ENCODE measurements at places on chromosomes 16 and 17. TPM values are rescaled to one million over a fixed set of nuclear protein-coding genes. Genes with fewer than 3 reads are reported as not detected.
A peak's percentile ranks its signal among the peaks of the same experiment; 100 is the strongest.

The GINS2 gene
- total RNA-seq, result 0.25 TPM

The SLC52A1 gene
- 0.49 TPM for total RNA-seq

The STH gene
- not detected for total RNA-seq

The HBA1 gene
- total RNA-seq, result 523 TPM

The CCL23 gene
- total RNA-seq, result 13.3 TPM

The LAT gene
- 4.7 TPM for total RNA-seq

The C17orf107 gene
- total RNA-seq, result 1.7 TPM

GRCh38 chr17:5499476-5500231 is 13.3 kb downstream of the MIS12 start:
- no peaks in the 10 kb centered on the region for H3K27me3 ChIP-seq
- peaks cover 20% of the 10 kb centered on the region for H3K4me1 ChIP-seq
- no peak for DNase-seq
- H3K36me3 ChIP-seq, result peaks cover 7% of the 10 kb centered on the region
- H3K27ac ChIP-seq, result peak overlapping the region; percentile 79
- peak overlapping the region; percentile 51 for H3K4me3 ChIP-seq

GRCh38 chr16:62038225-62038624 is 2.0 kb upstream of the CDH8 start:
- H3K27ac ChIP-seq, result no peak overlapping the region
- DNase-seq, result no peak
- no peaks in the 10 kb centered on the region for H3K36me3 ChIP-seq
- no peaks in the 10 kb centered on the region for H3K27me3 ChIP-seq
- peaks cover 13% of the 10 kb centered on the region for H3K4me1 ChIP-seq
- no peak overlapping the region for H3K4me3 ChIP-seq

DNA sequence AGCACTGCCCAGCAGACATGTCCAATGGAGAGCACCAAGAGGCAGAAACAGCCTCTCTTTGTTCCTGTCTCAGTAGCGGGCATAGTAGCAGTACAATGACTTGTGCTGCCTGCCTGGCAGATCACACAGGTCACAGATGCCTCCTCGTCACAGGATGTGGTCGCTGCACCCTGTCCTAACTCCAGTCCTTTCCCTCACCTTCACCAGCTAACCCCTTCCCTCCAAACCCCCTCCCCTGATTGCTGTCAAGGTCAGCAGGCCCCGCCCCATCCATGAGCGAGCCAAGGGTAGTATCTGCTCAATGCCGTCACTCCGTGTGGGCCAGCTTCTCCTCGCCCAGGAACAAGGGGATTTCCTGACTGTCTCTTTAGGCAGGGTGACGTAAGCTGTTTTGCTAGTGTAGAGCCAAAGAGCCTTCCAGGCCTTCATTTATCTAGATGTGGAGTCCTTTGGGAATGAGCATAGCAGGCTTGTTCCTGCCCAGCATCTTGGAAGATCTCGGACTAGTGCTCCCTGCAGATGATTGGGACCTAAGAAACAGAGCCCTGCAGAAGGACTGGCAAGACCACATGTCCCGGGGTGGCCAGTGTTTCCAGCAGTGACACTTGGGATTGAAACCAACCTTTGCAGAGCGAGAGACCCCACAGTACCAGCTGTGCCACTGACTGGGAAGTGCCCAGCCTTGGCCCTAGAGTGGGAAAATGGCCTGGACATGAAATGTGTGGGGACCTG is 75.9 kb upstream of the TNRC6C start:
- H3K36me3 ChIP-seq, result no peaks in the 10 kb centered on the region
- no peaks in the 10 kb centered on the region for H3K27me3 ChIP-seq
- no peak for DNase-seq
- H3K4me1 ChIP-seq, result peaks cover 46% of the 10 kb centered on the region
- no peak overlapping the region for H3K4me3 ChIP-seq

DNA sequence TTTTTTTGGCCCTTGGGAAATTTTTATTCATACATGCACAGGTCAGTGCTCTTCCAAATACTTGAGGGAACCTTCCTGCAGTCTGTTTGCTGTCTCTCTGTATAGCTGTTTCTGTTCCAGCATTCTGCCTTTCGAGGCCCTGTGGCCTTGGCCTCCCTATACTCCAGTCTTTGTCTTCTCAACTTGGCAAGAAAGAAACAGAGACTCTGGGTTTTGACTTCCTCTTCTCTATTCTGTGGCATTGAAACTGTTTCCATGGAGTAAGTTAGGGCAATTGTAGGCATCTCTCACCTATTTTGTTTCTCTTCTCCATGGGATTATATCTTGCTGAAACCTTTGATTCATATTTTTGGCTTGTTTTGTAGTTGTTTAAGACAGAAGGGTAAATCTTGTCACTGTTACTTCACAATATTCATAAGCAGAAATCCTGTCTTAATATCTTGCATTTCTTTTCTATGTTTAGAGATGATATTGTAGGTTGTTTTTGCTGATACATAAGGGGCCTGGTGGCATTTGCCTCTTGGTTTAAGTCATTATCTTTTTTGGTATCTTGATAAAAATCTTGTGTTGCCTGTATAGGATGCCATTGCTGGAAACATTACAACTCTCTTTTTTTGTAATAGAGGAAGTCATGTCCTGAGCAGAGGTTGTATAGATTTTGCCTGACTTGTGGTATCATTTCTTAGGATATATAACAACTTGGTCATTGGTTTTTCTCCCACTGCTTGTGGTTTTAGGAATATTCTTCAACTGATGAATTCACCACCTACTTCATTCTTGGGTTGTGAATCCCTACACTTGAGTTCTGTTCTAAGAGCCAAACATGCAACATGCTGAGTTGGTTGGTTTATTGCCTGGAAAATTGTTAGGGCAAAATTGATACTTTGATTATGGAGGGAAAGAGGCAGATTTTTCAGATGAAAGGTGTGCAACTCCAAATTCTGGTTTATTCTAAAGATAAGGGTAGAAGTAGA is 168.6 kb downstream of the FTO start:
- H3K36me3 ChIP-seq, result no peaks in the 10 kb centered on the region
- H3K27me3 ChIP-seq, result no peaks in the 10 kb centered on the region
- H3K27ac ChIP-seq, result no peak overlapping the region

- no peaks in the 10 kb centered on the region for H3K27me3 ChIP-seq
- no peak for DNase-seq
- no peak overlapping the region for H3K4me3 ChIP-seq
- no peaks in the 10 kb centered on the region for H3K36me3 ChIP-seq
These were observed 195.5 kb downstream of the FTO start for GRCh38 chr16:53899431-53899830.

GRCh38 chr17:67111808-67112207 is 67.5 kb downstream of the CACNG1 start:
- H3K4me3 ChIP-seq, result no peak overlapping the region
- H3K4me1 ChIP-seq, result no peaks in the 10 kb centered on the region
- H3K27me3 ChIP-seq, result no peaks in the 10 kb centered on the region
- H3K27ac ChIP-seq, result no peak overlapping the region

DNA sequence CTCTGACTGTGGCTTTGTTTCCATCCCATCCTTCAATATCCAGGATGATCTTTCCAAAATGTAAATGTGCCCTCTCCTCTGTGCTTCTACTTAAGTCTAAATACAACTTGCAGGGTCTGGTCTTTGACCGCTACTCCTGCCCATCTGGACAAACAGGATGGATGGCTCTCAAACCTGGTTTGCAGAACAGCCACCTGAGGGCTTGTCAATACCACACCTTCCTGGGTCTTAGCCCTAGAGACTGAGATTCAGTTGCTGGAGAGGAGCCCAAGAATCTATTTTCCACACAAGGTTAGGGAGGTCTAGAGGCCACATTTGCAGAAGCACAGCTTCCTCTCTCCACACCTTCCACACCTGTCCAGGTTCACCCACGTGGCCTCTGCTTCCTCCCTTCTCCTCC is 1.9 kb upstream of the GRB7 start:
- H3K4me3 ChIP-seq, result no peak overlapping the region
- no peak for DNase-seq
- no peaks in the 10 kb centered on the region for H3K36me3 ChIP-seq
- no peak overlapping the region for H3K27ac ChIP-seq
- H3K27me3 ChIP-seq, result no peaks in the 10 kb centered on the region

DNA sequence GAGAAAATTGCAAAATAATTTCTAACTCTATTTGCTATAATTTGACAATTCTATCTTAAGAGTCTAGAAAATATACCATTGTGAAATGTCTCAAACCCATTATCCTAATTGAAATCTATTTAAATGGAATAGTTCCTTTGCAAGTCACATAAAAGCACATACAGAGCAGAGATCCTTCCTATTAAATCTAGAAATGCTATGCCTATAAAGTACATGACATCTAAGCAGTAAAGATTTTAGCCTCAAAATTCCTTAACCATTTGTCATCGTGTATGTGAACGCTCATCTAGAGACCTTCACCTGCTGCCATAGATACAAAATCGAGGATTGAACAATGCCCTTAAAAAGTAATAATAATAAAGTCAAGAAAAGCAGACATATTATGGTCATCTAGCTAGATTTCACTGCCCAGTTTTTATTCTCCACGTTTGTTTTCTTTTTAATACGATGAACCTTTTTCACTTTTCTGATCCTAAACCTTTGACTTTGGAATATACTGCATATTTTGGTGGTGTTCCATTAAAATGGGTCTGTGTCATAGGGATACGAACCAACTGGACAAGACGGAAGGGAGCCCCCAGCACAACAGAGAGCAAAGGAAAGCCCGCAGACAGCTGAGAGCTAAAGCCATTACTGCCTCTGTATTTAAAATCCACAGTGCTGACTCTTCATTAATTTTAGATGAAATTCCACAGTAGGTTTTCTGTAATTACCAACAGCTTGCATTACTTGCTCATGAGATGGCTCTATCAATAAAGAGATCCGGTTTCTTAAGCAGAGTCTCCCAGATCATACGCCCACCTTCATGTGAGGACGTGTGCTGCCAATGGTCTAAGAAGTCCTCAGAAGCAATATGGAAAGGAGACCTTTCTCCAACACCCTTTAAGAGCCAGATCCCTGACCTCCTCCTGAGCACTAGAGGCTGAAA is 17.6 kb downstream of the TEX2 start:
- H3K27ac ChIP-seq, result no peak overlapping the region
- no peak overlapping the region for H3K4me3 ChIP-seq
- no peak for DNase-seq
- H3K27me3 ChIP-seq, result no peaks in the 10 kb centered on the region
- no peaks in the 10 kb centered on the region for H3K36me3 ChIP-seq
- peaks cover 27% of the 10 kb centered on the region for H3K4me1 ChIP-seq

- H3K4me3 ChIP-seq, result no peak overlapping the region
- no peaks in the 10 kb centered on the region for H3K36me3 ChIP-seq
- no peaks in the 10 kb centered on the region for H3K27me3 ChIP-seq
- peak overlapping the region; percentile 97 for H3K27ac ChIP-seq
These were observed 14.8 kb downstream of the RAI1 start for GRCh38 chr17:17696085-17696484.

DNA sequence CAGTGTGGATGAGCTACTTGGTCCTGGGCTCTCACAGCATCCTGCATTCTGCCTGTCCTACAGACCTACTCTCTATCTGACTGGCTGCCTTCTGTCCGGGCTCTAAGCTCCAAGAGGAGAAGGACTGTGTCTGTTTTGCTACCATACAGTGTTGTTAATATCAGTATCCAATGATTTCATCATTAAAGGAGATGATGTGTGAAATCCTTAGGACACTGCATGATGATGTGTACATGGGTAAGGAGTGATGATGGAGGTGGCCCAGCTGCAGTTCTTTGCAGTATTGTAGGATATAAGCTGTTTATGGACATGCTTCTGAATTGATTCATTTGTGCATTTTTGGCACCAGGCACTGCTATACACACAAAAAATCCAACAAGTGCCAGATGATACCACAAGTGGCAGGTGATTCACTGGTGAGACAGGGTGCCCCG is 536.9 kb upstream of the CDH11 start:
- peaks cover 12% of the 10 kb centered on the region for H3K4me1 ChIP-seq
- H3K27ac ChIP-seq, result no peak overlapping the region
- no peak overlapping the region for H3K4me3 ChIP-seq
- no peaks in the 10 kb centered on the region for H3K27me3 ChIP-seq
- no peaks in the 10 kb centered on the region for H3K36me3 ChIP-seq
- DNase-seq, result no peak

- no peak within 1 kb of the TSS for H3K27ac ChIP-seq
- H3K36me3 ChIP-seq, result no peaks in the 10 kb centered on the region
- no peaks in the 10 kb centered on the region for H3K27me3 ChIP-seq
- no peak for DNase-seq
- peaks cover 32% of the 10 kb centered on the region for H3K4me1 ChIP-seq
These were observed at the start of gene PYDC1 for GRCh38 chr16:31216422-31217135. Gene PYDC1, minus strand, starts transcription at chr16:31217135. Its CDS starts 107 bp downstream, at chr16:31217028.

GRCh38 chr16:76656994-76657393 is 379.8 kb downstream of the CNTNAP4 start:
- no peak for DNase-seq
- H3K4me3 ChIP-seq, result no peak overlapping the region
- no peaks in the 10 kb centered on the region for H3K27me3 ChIP-seq
- H3K36me3 ChIP-seq, result no peaks in the 10 kb centered on the region

DNA sequence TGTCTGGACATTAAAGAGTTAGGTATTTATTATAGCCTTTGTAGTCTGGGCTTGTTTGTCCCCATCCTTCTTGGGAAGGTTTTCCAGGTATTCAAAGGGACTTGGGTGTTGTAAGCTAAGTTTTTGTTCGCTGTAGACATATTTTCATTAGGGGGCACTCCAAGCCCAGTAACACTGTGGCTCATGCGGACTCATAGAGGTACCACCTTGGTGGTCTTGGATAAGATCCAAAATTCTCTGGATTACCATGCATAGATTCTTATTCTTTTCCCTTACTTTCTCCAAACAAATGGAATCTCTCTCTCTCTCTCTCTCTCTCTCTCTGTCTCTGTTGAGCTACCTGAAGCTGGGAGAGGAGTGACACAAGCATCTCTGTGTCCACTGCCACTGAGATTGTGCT is 48.9 kb downstream of the ERCC4 start:
- H3K27me3 ChIP-seq, result no peaks in the 10 kb centered on the region
- H3K36me3 ChIP-seq, result no peaks in the 10 kb centered on the region
- H3K27ac ChIP-seq, result no peak overlapping the region

- no peaks in the 10 kb centered on the region for H3K36me3 ChIP-seq
- no peaks in the 10 kb centered on the region for H3K27me3 ChIP-seq
- H3K4me1 ChIP-seq, result no peaks in the 10 kb centered on the region
These were observed 19.0 kb upstream of the LRRC37A3 start for GRCh38 chr17:64938290-64938689.

- H3K27me3 ChIP-seq, result no peaks in the 10 kb centered on the region
- no peaks in the 10 kb centered on the region for H3K4me1 ChIP-seq
- no peak for DNase-seq
- no peak overlapping the region for H3K4me3 ChIP-seq
- no peak overlapping the region for H3K27ac ChIP-seq
These were observed 43.2 kb upstream of the FOXJ1 start for GRCh38 chr17:76184290-76184689.

GRCh38 chr17:10803830-10804475 is at the start of gene TMEM238L:
Gene TMEM238L, minus strand, starts transcription at chr17:10804099. Its CDS starts 136 bp downstream, at chr17:10803963.
- H3K36me3 ChIP-seq, result no peaks in the 10 kb centered on the region
- no peaks in the 10 kb centered on the region for H3K27me3 ChIP-seq
- DNase-seq, result no peak
- H3K27ac ChIP-seq, result no peak within 1 kb of the TSS
- peaks cover 4% of the 10 kb centered on the region for H3K4me1 ChIP-seq

- no peak overlapping the region for H3K27ac ChIP-seq
- no peaks in the 10 kb centered on the region for H3K4me1 ChIP-seq
- peak; percentile 22 for DNase-seq
- no peaks in the 10 kb centered on the region for H3K36me3 ChIP-seq
- no peak overlapping the region for H3K4me3 ChIP-seq
- no peaks in the 10 kb centered on the region for H3K27me3 ChIP-seq
These were observed 50.4 kb upstream of the HS3ST2 start for GRCh38 chr16:22763437-22764080.

GRCh38 chr16:57979006-57979585 is 8.2 kb upstream of the CNGB1 start:
- no peaks in the 10 kb centered on the region for H3K36me3 ChIP-seq
- peaks cover 1% of the 10 kb centered on the region for H3K4me1 ChIP-seq
- no peak overlapping the region for H3K4me3 ChIP-seq
- no peak overlapping the region for H3K27ac ChIP-seq
- no peak for DNase-seq

Data from vagina (tissue), 2 donors.